ENCODE measurements at places on chromosomes 2 and 18. TPM values are rescaled to one million over a fixed set of nuclear protein-coding genes. Genes with fewer than 3 reads are reported as not detected.

GRCh38 chr2:20538308-20539132, 91.6 kb downstream of the RHOB start:
- DNase-seq: no peak
- H3K27ac ChIP-seq: no peak overlapping the region
- H3K36me3 ChIP-seq: no peaks in the 10 kb centered on the region
- no peaks in the 10 kb centered on the region for H3K27me3 ChIP-seq
- no peak overlapping the region for H3K4me3 ChIP-seq

DNA sequence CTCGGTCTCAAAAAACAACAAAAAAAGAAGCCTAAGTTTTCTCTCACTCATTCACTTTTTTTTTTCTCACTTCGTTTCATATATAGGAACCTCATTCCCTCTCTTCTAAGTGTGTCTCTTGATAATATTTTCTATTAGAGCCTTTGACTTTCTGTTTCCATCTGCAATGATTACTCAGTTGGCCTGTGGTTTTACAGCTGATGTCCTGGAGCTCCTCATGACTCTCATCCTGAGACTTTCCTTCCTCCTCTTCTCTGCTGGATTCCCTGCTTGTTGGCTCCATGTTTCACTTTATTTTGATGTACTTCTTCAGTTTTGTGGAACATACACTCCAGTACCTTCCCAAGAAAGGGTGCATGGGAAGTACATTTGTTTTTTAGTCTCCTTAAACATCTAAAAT, 154.2 kb upstream of the GATA6 start:
- H3K36me3 ChIP-seq: no peaks in the 10 kb centered on the region
- no peak overlapping the region for H3K27ac ChIP-seq
- no peaks in the 10 kb centered on the region for H3K27me3 ChIP-seq
- no peaks in the 10 kb centered on the region for H3K4me1 ChIP-seq
- no peak overlapping the region for H3K4me3 ChIP-seq
- no peak for DNase-seq

GRCh38 chr2:159126432-159127022, 158.1 kb downstream of the TANC1 start:
- DNase-seq: no peak
- no peak overlapping the region for H3K4me3 ChIP-seq
- no peak overlapping the region for H3K27ac ChIP-seq
- H3K36me3 ChIP-seq: no peaks in the 10 kb centered on the region

DNA sequence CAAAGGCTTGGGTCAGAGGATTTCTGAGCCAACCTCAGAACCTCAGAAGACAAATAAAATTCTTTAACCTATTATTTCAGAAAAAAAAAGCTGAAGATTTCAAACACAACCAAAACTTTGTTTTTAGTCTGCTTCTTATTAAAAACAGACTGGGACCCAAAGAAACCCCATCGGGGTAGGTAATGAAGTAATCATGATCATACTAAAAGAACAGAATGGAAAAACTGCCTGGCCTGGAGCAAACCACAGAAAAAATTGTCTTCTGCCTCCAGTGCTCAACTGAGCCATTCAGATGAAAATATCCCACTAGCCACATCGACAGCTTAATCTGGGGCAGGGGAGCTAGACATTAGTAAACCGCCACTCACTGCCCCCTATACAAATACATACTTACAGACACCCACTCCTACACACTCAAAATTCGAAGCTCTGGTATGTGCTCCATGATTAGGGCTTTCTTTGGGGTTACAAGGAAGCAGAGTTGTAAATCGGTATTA, 76.5 kb downstream of the SDC1 start:
- no peaks in the 10 kb centered on the region for H3K36me3 ChIP-seq
- DNase-seq: no peak
- no peak overlapping the region for H3K27ac ChIP-seq

DNA sequence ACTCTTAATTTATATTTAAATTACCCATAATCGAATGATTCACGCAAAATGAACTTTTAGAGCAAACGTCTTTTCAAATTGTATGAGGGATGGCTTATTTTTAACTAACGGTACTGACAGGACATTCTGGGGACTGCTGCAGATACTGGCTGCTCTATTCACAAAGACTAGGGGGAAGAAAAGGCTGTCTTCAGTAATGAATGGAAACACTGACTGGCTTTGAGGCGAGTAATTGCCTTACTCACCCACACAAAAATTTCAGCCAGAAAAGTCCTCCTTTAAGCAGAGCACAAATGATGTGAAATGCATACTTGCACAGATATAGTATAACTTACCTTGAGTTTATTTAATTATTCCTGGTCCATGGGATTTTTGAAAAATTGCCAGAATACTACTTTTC, 852.6 kb downstream of the DPP10 start:
- no peaks in the 10 kb centered on the region for H3K27me3 ChIP-seq
- H3K4me1 ChIP-seq: no peaks in the 10 kb centered on the region

GRCh38 chr18:59220784-59221765, 1.1 kb downstream of the GRP start:
- no peaks in the 10 kb centered on the region for H3K36me3 ChIP-seq
- no peak overlapping the region for H3K27ac ChIP-seq
- H3K4me1 ChIP-seq: peaks cover 3% of the 10 kb centered on the region
- peaks cover 37% of the 10 kb centered on the region for H3K27me3 ChIP-seq
- H3K4me3 ChIP-seq: no peak overlapping the region

GRCh38 chr2:40204268-40204667, 247.6 kb downstream of the SLC8A1 start:
- DNase-seq: no peak
- H3K4me3 ChIP-seq: no peak overlapping the region
- H3K4me1 ChIP-seq: no peaks in the 10 kb centered on the region
- no peak overlapping the region for H3K27ac ChIP-seq
- no peaks in the 10 kb centered on the region for H3K27me3 ChIP-seq

- H3K27me3 ChIP-seq: peaks cover 18% of the 10 kb centered on the region
- H3K4me1 ChIP-seq: no peaks in the 10 kb centered on the region
- H3K36me3 ChIP-seq: no peaks in the 10 kb centered on the region
- no peak for DNase-seq
- no peak overlapping the region for H3K27ac ChIP-seq
- no peak overlapping the region for H3K4me3 ChIP-seq
These were observed 8.3 kb upstream of the EGR4 start for GRCh38 chr2:73301636-73302035.

DNA sequence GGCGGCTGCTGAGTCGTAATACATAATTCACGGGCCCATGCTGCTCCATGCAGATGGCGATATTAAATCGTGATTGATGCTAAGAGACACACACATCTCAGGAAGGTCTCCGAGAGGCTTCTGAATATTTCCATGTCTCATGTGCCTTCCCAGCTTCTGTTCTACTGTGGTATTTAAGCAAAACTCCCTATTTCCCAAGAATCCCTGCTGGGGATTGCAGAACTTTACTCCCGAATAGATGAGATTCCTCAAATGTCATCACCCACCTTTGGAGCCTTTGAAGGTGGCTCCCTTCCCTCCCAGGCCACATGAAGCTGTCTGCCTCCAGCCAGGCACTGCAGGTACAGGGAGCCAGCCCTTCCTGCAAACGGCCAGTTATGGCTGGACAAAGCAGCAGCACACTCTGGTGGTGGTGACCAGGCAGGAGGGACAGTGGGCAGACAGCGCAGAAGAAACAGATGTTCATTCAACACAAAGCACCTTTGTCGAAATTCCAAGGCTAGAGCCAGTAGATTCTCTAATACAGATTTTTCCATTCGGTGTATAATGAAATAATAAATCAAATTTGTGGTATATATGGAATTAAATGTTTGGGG, 14.1 kb downstream of the NRP2 start:
- no peak overlapping the region for H3K27ac ChIP-seq
- no peaks in the 10 kb centered on the region for H3K36me3 ChIP-seq
- DNase-seq: no peak

- no peak overlapping the region for H3K4me3 ChIP-seq
- DNase-seq: no peak
- no peaks in the 10 kb centered on the region for H3K4me1 ChIP-seq
- H3K27ac ChIP-seq: no peak overlapping the region
- peaks cover 3% of the 10 kb centered on the region for H3K36me3 ChIP-seq
These were observed 24.6 kb downstream of the DOCK10 start for GRCh38 chr2:225017713-225018112.

GRCh38 chr18:50030146-50030545, 164.8 kb downstream of the MYO5B start:
- H3K36me3 ChIP-seq: no peaks in the 10 kb centered on the region
- no peak overlapping the region for H3K4me3 ChIP-seq
- no peaks in the 10 kb centered on the region for H3K4me1 ChIP-seq
- no peak for DNase-seq
- H3K27me3 ChIP-seq: no peaks in the 10 kb centered on the region

GRCh38 chr2:26076001-26076587, 42.2 kb downstream of the RAB10 start:
- H3K36me3 ChIP-seq: no peaks in the 10 kb centered on the region
- no peaks in the 10 kb centered on the region for H3K27me3 ChIP-seq
- H3K4me1 ChIP-seq: no peaks in the 10 kb centered on the region
- H3K4me3 ChIP-seq: no peak overlapping the region

- H3K4me1 ChIP-seq: peaks cover 20% of the 10 kb centered on the region
- H3K4me3 ChIP-seq: peak within 1 kb of the TSS; percentile 24
- H3K27ac ChIP-seq: no peak within 1 kb of the TSS
These were observed at the start of gene TGFA for GRCh38 chr2:70553584-70554337. Gene TGFA, minus strand, starts transcription at chr2:70553826. Its CDS starts 59 bp downstream, at chr2:70553767.

DNA sequence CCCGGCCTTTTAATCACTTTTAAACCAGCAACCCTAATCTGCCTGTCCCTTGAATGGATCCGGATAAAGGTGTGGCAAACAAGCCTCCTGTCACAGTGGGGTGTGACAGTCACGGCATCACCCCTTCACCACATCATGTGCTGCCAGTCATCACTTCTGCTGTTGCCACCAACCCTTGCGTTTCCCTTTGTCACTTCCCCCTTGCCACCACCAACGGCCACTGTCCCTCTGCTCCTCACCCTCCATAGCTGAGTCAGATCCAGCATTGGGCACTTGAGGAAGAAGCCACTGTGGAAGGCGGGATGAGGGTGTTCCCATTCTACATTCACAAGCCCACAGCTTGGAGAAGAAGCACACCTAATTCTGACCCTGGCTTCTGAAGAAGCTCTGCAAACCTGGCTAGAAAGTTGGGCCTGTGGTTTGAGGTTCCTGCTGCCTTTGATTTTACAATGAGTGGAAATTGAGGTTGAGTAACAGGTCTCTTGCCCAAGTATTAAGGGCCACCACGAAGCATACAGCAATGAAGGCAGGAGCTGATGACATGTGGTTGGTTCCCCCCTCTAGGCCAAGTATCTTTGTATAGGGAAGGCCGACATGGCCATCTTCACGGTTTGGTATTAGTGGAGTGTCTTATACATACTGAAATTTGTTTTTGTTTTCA, 22.9 kb upstream of the DARS1 start:
- no peaks in the 10 kb centered on the region for H3K36me3 ChIP-seq
- no peaks in the 10 kb centered on the region for H3K27me3 ChIP-seq
- no peak overlapping the region for H3K4me3 ChIP-seq
- peak; percentile 91 for DNase-seq
- H3K27ac ChIP-seq: peak overlapping the region; percentile 76

GRCh38 chr2:218024871-218025270, 22.1 kb upstream of the TNS1 start:
- no peaks in the 10 kb centered on the region for H3K36me3 ChIP-seq
- peaks cover 5% of the 10 kb centered on the region for H3K4me1 ChIP-seq
- H3K4me3 ChIP-seq: no peak overlapping the region

DNA sequence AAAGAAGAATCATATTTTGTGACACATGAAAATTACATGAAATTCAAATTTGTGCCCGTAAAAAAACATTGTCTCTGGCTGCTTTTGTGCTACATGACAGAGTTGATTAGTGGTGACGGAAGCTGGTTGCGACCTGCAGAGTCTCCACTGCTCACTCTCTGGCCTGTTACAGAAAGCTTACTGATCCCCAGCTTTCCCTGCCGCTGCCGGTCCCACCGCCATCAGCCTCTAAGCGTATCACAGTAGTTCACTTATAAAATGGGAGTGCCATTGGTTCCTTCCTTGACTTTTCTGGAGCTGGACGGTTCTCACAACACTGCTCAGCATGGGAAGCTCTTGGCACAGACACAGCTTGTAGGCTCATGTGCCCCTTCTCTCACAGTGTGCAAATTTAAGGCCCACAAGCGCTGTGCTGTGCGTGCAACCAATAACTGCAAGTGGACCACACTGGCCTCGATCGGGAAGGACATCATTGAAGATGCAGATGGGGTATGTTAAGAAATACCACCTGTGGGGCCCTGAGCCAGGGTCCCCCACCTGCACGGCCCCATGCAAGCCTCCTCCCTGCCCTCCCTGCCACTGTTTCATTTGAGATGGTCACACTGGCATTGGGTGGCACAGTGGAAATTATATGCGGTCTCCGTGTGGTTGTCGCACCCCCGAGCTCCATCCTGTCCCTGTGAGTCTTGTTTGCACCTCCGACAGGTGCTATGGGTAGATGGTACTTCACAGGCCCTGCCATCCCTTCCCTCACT, 81.3 kb downstream of the DGKD start:
- peaks cover 10% of the 10 kb centered on the region for H3K4me1 ChIP-seq
- peak overlapping the region; percentile 49 for H3K27ac ChIP-seq
- no peak for DNase-seq
- peaks cover 11% of the 10 kb centered on the region for H3K36me3 ChIP-seq
- no peaks in the 10 kb centered on the region for H3K27me3 ChIP-seq

DNA sequence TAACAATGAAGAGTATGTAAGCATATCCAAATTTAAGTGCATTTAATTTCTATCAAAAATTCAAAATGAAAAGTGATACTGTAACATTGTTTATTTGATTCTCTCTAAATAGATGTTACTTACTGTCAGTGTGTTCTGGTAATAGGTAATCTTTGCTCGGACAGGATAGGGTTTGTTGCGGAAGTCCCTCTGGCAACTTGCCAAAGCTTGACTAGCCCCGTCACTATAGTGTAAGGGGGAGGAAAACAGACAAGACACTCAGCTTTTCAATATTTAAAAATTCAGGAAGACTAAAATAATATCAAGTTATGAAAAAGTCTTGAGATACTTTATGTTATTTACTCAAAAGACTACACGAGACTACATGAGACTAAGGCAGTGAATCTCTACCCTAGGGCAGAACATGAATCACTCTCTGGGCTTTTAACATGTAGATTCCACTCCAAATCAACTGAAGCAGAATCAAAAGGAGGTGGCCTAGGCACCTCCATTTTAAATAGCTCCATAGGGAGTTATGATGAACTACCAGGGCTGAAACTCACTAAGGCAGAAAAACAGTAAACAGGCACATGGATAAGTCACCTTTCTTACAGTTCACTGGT, 5.9 kb downstream of the LMAN1 start:
- no peak overlapping the region for H3K4me3 ChIP-seq
- no peak for DNase-seq
- H3K4me1 ChIP-seq: peaks cover 6% of the 10 kb centered on the region
- H3K36me3 ChIP-seq: peaks cover 41% of the 10 kb centered on the region
- H3K27me3 ChIP-seq: no peaks in the 10 kb centered on the region
- H3K27ac ChIP-seq: no peak overlapping the region

DNA sequence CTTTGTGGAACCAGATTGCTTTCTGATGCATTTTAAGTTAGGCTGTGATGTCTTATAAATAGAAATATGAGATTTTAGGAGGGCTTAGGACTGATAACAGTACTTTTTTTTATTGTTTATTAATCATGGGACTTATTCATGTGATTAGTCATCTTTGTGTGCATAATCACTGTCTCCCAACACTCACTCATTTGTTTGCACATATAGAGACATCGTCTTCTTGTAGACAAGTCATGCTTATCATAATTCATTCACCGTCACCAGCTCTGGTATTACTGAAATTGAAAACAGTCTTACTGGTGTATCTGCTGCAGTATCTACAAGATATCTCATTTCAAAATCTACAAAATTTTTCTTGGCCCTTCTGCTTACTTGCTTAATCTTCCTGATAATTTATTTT, 45.8 kb downstream of the WDR7 start:
- H3K27me3 ChIP-seq: no peaks in the 10 kb centered on the region
- H3K27ac ChIP-seq: no peak overlapping the region
- H3K4me1 ChIP-seq: no peaks in the 10 kb centered on the region
- no peak overlapping the region for H3K4me3 ChIP-seq

TWIST2 gene
- not detected for total RNA-seq

ARID5A gene
- total RNA-seq: 100 TPM

RAMP1 gene
- total RNA-seq: 12.4 TPM

PARD3B gene
- not detected for total RNA-seq

REG1A gene
- not detected for total RNA-seq

MATN3 gene
- not detected for total RNA-seq

RRM2 gene
- 1.3 TPM for total RNA-seq
